ENCODE measurements at places on chromosomes 3 and 15.

GRCh38 chr3:5390936-5391625, 203.6 kb downstream of the EDEM1 start:
- DNase-seq, result no peak

DNA sequence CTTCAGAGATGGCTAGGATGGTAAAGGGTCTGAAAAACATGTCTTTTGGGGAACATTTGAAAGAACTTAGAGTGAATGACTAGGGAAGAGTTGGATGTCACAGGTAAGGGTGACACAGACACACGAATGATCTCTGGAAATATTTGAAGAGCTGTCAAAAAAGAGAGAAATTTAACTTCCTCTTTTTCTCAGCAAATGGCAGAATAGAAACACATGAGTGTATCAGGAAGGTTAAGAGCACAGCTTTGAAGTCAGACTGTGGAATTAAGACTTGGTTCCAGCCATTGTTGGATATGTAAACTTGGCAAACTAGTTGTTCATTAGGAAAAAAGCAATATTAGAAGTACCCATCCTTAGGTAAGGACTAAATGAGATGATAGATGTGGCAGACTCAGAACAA, 117.7 kb downstream of the IMPG2 start:
- DNase-seq, result no peak

DNA sequence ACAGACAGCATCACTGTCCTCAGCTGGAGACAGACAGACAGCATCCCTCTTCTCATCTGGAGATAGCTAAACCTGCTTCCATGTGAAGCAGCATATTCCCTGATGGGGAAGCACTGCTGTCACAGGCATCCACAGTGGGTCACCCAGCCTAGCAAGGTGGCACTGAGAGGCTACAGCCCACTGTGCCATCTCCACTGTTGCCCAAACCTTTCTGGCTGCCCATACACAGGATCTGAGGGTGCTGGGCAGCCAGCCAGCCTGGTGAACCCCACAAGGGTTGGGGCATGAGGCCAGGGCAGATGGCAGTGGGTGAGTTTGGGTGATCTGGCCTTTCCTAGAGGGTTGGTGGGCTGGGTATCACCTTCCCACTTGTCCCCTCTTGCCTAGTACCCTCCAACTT, 11.7 kb downstream of the CHST13 start:
- DNase-seq, result no peak

DNA sequence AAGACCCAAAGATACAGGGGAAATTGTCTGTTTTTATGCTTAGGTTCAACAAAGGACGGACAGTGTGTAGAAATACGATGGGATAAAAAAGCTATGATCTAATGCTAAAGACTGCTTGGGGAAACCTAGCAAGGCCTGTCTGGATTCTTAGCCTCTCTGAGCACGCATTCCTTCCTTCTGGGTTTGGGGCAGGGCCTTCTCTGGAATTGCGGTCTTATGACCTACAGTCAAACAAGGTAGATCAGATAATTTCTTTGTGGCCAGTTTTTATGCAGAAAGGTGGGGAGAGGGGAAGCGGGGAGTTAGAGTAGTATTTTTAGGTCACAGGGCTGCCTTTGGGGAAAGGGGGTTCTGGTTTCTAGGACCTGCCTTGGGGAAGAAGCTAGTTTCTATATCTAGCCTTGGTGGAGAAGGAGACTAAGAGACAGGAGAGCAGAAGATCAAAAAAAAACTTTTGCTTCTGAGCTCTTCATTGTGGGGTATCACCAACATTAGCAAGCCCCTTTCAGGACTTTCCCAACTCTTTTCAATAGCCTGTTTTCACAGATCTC, 39.1 kb upstream of the LIPC start:
- DNase-seq, result no peak

- no peak for DNase-seq
Observed at GRCh38 chr15:42728560-42728959, 8.4 kb downstream of the CDAN1 start.

DNA sequence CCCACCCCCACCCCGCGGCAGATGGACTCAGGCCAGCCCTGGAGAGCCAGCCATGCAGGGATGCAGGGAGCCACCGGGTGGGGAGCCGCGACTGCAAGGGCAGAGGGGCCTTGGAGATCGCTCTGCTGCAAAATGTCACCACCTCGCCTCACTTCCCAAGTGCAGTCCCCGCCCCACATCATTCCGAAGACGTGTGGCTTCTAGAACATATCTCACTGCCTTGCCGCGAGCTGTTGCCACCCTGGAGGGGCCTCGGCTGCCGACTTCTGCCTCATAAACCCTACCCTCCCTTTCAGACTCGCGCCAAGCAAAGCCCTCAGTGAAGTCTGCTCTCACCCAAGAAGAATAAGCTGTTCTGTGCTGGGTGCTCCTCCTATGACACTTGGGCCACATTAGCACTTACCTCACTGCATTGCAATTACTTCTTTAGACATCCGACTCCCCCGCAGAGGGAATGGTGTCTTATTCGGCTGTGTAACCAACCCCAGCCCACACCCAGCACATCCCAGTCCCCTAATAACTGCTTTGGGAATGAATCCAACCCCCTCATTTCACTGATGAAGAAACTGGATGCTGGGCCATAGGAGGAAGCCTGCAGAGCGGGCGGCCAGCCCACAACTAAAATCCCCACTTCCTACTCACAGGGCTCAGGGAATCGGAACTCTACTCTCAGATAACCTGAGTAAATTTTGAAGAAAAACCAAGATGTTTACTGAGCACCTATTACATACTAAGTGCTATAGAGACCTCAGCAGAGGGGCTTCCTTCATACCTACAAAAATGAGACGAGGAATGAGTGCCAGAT, 8.6 kb downstream of the TLE3 start:
- no peak for DNase-seq

DNA sequence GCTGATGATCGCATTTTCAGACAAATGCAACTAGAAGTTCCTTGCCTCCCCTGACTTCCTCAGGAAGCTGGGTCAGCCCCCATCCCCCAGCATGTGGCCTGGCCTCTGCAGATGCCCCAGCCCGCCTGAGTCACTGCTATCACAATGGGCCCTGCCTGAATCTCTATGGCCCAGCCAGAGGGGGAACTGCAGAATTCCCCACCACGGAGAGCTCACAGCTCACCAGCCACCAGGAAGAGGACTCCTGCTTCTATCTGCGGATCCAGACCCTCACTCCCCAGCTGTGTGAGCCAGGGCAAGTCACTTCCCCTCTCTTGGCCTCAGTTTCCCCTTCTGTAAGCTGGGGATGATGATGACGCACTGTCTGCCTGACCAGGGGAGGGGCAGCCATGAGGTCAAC, 6.9 kb downstream of the PLXND1 start:
- DNase-seq, result no peak

GRCh38 chr3:88225326-88226008, 75.7 kb downstream of the C3orf38 start:
- no peak for DNase-seq

GRCh38 chr15:48190932-48191573, 412 bp upstream of the CTXN2 start:
- peak; percentile 43 for DNase-seq

GRCh38 chr15:73948982-73949381, 22.7 kb downstream of the LOXL1 start:
- DNase-seq, result no peak

- DNase-seq, result no peak
Observed at GRCh38 chr3:81484520-81484919, 276.9 kb downstream of the GBE1 start.

DNA sequence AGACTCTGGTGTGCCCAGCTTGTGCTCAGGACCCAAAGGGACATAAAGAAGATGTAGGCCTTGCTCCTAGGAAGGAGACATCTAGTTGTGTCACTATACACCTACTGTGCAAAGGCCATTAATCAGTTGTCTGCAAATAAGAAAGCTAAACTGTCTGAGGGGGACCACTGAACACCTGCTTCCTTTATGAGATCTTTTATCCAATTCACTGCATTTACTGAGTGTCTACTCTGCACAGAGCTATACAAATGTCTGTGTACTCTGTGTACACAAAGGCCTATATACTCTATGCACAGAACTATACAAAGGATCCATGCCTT, 124.8 kb downstream of the CTNNB1 start:
- DNase-seq, result no peak

DNA sequence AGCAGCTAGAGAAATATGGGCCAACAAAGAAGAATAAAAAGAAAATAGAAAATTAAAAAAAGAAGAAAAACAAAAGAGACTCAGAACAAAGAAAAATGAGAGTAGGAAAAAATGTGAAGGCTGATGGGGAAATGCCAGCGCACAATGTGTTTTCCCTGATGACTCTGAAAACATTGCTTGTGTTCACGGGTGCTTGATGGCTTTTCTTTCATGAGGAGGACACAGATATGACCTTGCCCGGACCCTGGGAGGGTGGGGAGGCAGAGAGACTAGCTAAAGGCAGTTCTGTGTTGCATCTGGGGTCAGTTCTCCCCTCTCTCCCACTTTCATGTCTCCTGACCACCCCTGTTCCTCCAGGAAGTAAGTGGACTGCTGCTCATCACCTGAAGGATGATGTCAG, 125.9 kb downstream of the MOBP start:
- DNase-seq, result no peak

DNA sequence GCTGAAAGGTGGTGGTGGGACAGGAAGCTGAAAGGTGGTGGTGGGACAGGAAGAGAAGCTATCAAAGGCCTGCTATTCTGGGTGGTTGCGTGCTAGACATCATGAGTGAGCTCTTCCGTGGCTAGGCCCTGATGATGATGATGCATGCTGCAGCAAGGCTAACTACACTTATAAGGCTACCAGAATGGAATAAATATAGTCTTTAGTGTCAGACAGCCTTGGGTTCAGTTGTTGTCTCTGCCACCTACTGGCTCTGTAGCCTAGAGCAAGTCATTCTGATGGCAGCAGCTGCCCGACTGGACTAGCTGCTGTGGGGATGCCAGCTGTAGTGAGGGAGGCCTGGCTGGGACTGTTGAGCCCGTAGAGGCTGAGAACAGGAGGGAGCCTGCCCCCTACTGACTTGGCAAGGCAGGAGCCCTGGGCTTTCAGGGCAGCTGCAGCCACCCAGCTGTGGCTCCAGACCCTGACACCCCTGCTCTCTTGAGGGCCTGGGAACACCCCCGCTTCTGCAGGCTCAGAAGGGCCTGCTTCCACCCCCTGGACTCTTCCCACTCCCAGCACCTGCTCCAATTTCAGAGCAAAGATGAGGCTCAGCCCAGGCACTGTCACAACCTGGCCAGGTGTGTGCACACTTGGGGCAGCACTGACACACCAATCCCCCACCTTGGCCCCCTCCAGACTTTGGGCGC, 21.4 kb upstream of the ZBED2 start:
- peak; percentile 55 for DNase-seq

DNA sequence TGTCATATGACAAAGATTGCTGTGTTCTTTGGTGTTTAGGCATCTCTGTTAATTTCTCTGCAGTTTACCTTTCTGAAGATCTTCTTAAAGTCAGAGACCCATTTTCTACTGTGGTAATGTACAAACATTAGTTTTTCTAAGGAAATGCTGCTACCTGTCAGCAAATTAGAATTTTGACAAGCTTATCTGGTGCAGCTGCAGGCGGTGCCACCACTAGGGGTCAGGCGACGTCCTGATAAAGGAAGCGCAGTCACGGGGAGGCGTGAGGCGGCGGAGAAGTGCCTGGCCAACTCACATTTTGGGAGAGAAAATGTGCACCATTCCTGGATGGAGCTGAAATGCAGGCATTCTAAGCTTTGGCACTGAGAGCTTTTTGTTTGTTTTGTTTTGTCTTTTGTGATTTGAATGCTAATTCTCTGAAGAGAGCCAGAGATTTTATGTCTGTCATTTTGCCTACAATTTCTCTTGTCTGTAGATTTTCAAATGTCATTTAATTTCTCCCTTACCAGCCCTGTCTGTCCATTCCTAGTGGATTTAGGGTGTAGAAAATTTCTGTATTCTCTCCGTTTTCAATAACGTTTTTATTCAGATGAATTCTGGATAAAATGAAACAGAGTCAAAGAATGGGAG, 24.9 kb upstream of the SIAH2 start:
- DNase-seq, result peak; percentile 86

DNA sequence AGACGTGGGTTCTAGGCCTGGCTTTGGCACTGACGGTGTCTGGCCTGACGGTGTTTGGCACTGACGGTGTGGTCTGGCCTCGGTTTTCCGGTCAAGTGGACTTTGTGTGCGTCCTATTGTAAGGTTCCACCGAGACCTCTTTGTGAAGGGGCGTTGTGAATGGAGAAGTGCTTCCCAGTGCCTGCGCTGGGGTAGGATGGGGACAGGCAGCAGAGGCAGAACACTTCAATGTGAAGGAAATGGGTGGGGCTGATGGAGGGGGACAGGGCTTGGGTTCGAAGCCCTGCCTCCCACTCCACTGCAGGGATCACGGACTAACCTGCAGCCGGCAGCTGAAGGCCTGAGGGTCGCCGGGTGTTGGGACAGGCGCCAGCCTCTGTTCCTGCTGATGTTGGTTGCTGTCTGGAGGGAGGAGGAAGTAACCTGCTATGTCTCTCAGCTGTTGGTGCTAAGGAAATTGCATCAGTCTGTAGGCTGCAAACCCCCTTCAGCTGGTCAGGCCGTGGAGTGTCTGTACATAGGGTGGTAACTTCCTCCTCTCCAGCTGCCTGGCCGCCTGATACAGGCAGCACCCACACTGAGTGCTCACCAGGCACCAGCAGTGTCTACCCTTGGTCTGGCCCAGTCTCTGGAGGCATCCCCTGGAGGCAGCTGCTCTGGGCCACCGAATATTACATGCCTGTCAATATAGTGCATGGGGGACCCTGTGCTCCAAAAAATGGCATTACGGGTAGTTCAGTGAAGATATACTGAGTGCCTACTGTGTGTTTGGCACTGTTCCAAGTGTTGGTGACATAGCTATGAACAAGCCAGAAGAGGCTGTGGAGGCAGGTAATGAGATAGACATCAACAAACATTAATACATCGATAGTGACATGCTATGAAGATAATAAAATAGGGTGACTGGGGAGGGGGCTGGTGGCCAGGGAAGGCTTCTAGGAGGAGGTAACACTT, 1.1 kb downstream of the TM6SF1 start:
- no peak for DNase-seq

- no peak for DNase-seq
Observed at GRCh38 chr15:70628549-70628896, 134.8 kb downstream of the UACA start.

DNA sequence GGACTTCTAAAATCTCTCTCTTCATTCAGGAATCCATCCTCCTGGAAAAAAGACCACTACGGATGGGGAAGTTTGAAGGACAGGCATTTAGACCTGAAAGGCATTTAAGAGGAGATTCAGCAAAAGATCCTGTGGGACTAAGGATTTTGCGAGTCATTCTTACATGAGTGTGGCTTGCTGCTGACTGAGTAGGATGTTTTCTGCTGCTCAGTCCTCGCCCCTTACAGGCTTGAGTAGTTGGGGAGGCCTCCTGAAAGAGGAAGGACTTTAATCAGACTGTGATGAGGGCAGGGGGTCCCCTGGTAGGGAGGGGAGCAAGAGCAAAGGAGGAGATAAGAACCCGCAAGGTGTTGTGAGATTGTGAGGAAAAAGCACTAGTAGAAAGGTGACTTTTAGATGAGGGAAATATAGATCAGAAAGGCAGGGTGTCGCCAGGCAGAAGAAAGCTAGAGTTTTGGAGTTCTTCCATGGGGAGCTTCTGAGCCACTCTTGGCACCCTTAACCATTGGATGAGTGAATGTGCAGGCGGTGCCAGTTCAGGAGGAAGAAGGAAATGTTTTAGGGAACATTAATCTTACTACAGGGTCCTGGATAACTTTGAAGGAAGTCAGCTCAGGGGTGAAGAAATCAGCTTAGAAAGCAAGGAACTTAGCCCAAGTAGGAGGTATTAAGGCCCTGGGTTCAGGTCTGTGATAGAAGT, 171.1 kb downstream of the RORA start:
- no peak for DNase-seq
